ENCODE measurements at places on chromosomes 2 and 18.
A peak's percentile ranks its signal among the peaks of the same experiment; 100 is the strongest.

DNA sequence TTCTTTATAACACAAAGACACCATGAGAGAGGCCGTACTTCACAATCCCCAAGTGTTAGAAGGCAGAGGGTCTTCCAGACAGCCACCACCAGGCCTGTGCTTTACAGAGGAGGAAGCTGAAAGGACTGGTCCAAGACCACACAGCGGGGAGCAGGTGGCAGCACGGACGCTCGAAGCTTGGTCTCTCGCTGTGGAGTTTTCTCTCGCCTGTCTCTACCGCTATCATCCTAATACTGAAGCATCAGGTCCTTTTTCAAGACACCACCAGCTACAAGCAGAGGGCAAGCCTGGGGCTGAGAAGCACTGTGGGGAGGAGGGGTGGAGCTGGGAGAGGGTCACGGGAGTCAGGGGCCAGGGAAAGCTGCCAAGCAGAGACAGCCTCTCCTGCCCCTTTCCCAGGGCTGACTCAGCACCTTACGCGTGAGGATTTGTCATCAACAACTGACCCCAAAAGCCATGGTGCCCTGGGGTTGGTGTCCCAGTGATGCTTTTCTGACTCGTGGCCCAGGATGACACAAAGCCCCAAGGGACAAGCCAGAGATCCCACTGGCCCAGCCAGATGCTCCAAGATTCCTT lies 31.9 kb upstream of the FOSL2 start:
- H3K4me1 ChIP-seq = peaks cover 69% of the 10 kb centered on the region
- no peaks in the 10 kb centered on the region for H3K27me3 ChIP-seq
- peak overlapping the region; percentile 94 for H3K27ac ChIP-seq
- no peak overlapping the region for H3K4me3 ChIP-seq

DNA sequence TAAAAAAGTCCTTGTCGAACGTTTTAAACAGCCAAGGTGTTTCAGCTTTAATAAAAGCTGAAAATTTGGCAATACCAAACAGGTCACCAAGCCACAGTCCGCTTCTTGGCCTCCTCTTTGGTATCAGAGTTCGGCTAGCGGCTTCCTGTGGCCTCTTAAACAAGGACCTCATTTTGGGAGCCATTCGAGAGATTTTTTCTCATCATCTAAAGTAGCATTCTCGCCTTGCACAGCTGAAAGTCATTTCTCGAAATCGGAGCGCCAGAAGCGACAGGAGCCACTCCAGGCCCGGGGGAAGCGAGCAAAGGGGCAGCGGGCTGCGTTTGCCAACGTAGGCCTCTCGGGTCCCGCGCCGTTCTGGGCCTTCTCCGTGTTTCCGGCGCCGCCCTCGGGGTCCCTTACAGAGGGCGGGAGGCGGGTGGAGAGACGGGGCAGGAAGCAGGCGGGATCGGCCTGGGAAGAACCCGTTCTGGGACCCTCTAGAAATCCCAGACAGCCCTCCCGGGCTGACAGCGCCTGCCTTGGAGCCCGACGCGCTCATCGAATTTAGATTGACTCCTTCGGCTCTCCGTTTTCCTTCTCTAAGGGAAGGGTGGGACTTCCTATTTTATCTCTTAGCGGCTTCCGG lies 522 bp upstream of the ZNF407 start:
- H3K27ac ChIP-seq = peak overlapping the region; percentile 98
- H3K27me3 ChIP-seq = no peaks in the 10 kb centered on the region
- H3K36me3 ChIP-seq = peaks cover 34% of the 10 kb centered on the region
- peak overlapping the region; percentile 93 for H3K4me3 ChIP-seq

DNA sequence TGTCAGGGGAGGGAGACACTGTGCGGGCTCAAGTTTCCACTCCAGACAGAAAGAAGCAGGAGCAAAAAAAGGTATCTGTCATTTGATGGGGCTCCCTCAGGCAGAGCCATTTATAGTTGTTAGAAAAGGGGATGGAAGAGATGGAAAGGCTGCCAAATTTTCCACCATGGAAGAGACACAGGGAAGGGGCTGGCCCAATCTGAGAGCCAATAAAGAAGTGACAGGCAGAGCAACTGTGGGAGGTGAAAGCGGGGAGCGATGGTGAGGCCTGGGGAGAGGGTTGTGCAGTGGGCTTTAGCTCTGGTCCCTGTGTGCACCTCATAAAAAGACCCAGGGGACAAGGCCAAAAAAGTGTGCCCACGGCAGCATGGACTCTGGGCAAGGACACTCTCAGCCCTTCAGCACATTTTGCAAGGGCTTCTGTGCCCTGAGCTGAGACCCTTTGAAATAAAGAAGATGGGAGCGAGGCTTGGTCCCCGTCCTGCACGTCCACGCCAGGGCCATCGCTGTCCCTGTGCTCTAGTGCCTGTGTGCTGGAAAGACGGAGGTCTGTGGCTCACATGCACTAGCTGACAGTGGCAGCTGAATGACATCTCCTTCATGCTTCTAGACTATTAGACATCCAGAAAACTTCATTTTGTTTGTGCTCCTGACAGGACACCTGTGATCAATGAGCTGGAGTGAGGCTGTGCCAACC lies 456.7 kb upstream of the HS6ST1 start:
- H3K36me3 ChIP-seq = no peaks in the 10 kb centered on the region
- H3K4me3 ChIP-seq = no peak overlapping the region
- H3K4me1 ChIP-seq = no peaks in the 10 kb centered on the region
- no peaks in the 10 kb centered on the region for H3K27me3 ChIP-seq

DNA sequence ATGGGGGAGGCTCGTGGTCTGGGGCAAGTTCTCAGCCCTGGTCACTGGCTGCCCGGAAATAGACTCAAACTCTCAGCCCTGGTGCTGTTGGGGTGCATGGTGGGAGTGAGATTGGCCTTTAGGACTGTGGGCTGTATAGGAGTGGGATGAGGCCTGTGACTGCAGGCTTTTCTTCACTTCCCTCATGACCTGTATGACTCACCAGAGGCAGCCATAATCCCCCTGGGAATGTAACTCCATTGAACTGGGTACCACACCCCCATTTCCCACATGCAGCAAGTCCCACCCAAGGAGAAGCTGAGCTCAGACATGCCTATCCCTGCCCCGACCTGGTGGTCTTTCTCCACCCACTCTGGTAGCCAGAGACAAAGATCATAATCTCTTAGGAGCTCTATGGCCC lies 177.7 kb upstream of the OSR1 start:
- DNase-seq = no peak
- H3K4me3 ChIP-seq = no peak overlapping the region
- no peak overlapping the region for H3K27ac ChIP-seq
- peaks cover 11% of the 10 kb centered on the region for H3K27me3 ChIP-seq

- no peaks in the 10 kb centered on the region for H3K4me1 ChIP-seq
- H3K27ac ChIP-seq = no peak overlapping the region
- no peak for DNase-seq
Observed at GRCh38 chr2:36413218-36413617, 57.6 kb downstream of the CRIM1 start.

GRCh38 chr2:17765398-17765797 lies 11.5 kb downstream of the GEN1 start:
- no peak for DNase-seq
- no peaks in the 10 kb centered on the region for H3K27me3 ChIP-seq
- H3K4me3 ChIP-seq = no peak overlapping the region
- H3K27ac ChIP-seq = no peak overlapping the region
- peaks cover 39% of the 10 kb centered on the region for H3K36me3 ChIP-seq
- peaks cover 2% of the 10 kb centered on the region for H3K4me1 ChIP-seq

DNA sequence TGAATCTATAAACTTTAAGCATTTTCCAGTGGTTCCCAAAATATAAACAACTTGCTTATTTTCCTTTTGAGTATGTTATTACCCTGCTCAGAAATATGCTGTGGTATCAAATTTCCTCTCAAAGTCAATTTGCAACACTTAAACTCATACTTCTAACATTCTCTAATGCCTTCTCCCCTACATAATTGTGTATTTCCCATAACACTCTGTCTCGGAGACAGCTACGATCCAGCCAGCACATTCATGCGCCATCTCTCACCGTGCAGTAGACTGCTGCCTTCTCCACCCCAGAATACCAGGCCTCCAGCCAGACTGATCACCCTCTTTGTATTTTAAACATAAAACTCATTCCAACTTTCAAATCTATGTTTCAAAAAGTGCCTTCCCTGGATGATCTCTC lies 41.8 kb downstream of the TIMM21 start:
- H3K36me3 ChIP-seq = no peaks in the 10 kb centered on the region
- H3K4me3 ChIP-seq = no peak overlapping the region
- H3K4me1 ChIP-seq = no peaks in the 10 kb centered on the region
- no peak for DNase-seq
- H3K27ac ChIP-seq = no peak overlapping the region

DNA sequence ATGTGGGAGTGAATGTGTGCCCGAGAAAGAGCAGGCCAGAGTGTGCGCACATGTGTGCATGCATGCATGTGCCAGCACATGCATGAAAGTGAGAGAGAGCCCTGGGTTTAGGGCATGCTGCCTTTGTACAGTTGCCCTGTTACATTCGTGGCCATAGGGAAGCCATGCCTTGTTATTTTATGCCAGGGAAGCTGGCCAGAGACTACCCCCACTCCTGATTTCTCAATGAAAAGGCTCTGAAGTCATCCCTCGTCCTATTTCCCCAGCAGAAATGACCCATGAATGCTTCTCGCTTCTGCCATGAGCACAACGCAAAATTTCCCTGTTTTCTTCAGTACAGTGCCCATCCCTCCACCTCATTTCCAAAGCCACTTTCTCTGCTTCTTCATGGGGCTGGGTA lies 143.0 kb downstream of the CELF4 start:
- DNase-seq = no peak
- no peaks in the 10 kb centered on the region for H3K27me3 ChIP-seq
- no peak overlapping the region for H3K27ac ChIP-seq
- no peaks in the 10 kb centered on the region for H3K36me3 ChIP-seq
- no peak overlapping the region for H3K4me3 ChIP-seq

DNA sequence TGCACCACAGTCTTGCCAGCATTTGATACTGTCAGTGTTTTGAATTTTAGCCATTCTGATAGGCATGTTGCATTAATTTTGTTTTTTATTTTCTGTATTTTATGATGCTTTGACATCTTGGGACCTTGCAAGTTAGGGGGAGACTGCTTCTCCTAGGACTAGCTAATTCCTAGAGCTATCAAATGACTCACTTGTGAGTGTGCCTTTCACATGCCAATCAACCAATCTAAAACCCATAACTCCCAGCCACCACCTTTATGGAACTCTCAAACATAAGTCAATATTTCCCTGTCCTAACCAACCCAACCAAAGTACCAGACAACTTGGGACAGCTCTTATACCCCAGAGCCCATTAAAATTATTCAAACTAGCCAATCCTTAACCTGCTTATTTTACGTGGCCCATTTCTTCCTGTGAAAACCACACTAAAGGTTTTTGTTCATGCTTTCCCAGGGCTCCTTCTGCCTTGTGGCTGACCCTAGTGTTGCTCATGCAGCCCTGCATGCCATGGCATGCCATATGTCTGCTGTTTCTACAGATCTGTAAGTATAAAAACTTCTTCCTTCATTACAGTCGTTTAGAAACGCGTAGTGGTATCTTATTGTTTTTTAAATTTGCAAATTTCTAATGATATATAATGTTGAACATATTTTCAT lies 230.1 kb downstream of the GPD2 start:
- H3K36me3 ChIP-seq = peaks cover 4% of the 10 kb centered on the region
- no peak for DNase-seq
- no peak overlapping the region for H3K27ac ChIP-seq
- H3K27me3 ChIP-seq = no peaks in the 10 kb centered on the region

DNA sequence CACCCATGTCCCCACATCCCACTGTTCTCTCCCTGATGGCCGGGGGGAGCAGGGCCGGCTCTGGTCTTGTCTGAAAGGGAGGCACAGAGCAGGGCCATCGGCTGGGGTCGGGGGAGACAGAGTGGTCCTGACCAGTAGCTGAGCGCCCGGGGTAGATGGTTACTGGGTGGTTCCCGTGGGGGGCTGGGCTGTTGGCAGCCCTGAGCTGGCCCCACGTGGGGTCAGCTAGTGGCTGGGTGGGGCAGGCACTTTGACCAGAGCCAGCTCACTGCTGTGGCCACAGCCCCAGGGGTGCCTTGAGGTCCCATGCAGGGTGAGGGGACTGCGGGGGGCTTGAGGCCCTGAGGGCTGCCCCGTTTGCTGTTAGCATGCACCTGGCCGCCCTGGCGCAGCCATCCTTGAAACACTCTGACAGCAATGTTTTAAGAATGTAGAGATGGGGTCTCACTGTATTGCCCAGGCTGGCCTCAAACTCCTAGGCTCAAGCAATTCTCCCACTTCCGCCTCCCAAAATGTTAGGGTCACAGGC lies 12.3 kb upstream of the NEU4 start:
- H3K27me3 ChIP-seq = peaks cover 5% of the 10 kb centered on the region
- H3K36me3 ChIP-seq = no peaks in the 10 kb centered on the region
- no peak overlapping the region for H3K4me3 ChIP-seq
- H3K27ac ChIP-seq = no peak overlapping the region
- peak; percentile 37 for DNase-seq
- no peaks in the 10 kb centered on the region for H3K4me1 ChIP-seq

DNA sequence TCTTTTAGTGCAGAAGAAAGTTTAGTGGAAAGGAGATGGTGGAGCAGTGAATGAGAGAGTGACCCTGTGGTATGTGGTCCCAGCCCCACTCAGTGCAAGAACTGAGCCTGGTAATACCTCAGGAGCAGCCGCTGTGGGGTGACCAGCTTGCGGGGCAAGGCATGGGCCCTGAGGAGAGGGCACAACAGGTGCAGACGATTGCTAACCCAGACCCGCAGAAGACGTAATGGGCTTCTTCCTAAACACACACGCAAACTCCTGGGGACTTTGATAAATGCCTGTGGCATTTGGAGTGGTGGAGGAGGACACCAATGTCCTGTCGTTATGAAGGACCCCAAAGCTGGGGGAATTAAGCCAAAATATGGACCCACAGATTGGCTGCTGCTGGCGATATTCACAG lies 78.7 kb downstream of the GFPT1 start:
- H3K4me1 ChIP-seq = peaks cover 11% of the 10 kb centered on the region
- no peak overlapping the region for H3K4me3 ChIP-seq
- H3K36me3 ChIP-seq = no peaks in the 10 kb centered on the region
- DNase-seq = no peak
- no peak overlapping the region for H3K27ac ChIP-seq

DNA sequence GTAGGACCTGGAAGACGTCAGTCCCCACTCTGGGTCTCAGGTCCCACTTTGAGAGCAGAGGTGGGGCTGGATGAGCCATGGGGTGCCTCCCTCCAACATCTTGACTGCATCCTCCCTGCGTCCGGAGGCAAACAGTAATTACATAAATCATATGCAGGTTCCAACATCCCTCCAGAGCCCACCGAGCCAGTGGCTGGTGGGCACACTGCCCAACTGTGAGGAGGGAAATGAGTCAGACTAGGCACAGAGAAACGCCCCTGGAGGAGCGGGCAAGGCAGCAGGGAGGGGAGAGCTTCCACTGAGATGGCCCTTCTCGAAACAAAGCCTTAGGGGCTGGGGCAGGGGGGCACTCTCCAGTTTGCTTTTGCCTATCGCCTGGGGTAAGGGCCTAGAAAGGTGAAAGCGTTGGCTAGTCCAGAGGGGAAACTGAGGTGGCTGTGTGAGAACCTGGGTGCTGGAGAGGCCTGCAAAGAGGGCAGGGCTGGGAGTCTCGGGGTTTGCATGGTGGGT lies 168.2 kb upstream of the MYCN start:
- DNase-seq = no peak
- no peaks in the 10 kb centered on the region for H3K4me1 ChIP-seq
- H3K27ac ChIP-seq = no peak overlapping the region
- no peaks in the 10 kb centered on the region for H3K27me3 ChIP-seq
- H3K36me3 ChIP-seq = no peaks in the 10 kb centered on the region

- peaks cover 7% of the 10 kb centered on the region for H3K27me3 ChIP-seq
- H3K4me1 ChIP-seq = no peaks in the 10 kb centered on the region
- no peak overlapping the region for H3K27ac ChIP-seq
- H3K4me3 ChIP-seq = no peak overlapping the region
- DNase-seq = no peak
- H3K36me3 ChIP-seq = no peaks in the 10 kb centered on the region
Observed at GRCh38 chr18:75185460-75185859, 23.5 kb downstream of the PTGR3 start.

- H3K27ac ChIP-seq = no peak overlapping the region
- H3K27me3 ChIP-seq = peaks cover 3% of the 10 kb centered on the region
- H3K4me3 ChIP-seq = no peak overlapping the region
- H3K36me3 ChIP-seq = no peaks in the 10 kb centered on the region
- H3K4me1 ChIP-seq = no peaks in the 10 kb centered on the region
Observed at GRCh38 chr18:46719388-46719787, 37.5 kb downstream of the ST8SIA5 start.

All from activated CD8-positive, alpha-beta memory T cell treated with anti-CD3 and anti-CD28 coated beads, Interleukin-2, amount 10 ng/mL, durations not matched to agents 7 days and 5 days (primary cell).